ENCODE measurements at places on chromosomes 12 and 14.

- DNase-seq = no peak
Measured at GRCh38 chr14:99654235-99654985, 9.5 kb downstream of the HHIPL1 start.

DNA sequence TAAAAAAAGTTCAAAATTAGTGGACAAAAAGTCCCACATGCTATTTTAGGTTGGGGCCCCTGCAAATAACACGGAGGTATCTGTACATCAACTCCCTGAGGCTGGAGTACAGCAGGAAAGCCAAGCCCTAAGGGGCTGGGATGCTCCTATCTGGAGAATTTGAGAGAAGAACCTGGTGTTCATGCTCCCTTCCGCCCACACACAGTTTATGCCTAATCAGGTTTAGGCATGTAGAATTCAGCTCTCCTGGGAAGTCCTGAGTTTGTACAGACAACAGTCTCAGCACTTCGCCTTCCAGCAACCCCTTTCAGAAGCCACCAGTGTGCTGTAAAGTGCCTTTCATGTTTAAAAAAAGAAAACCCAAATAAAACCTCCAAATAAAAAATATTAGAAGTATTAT lies 237.3 kb upstream of the GRIP1 start:
- no peak for DNase-seq

DNA sequence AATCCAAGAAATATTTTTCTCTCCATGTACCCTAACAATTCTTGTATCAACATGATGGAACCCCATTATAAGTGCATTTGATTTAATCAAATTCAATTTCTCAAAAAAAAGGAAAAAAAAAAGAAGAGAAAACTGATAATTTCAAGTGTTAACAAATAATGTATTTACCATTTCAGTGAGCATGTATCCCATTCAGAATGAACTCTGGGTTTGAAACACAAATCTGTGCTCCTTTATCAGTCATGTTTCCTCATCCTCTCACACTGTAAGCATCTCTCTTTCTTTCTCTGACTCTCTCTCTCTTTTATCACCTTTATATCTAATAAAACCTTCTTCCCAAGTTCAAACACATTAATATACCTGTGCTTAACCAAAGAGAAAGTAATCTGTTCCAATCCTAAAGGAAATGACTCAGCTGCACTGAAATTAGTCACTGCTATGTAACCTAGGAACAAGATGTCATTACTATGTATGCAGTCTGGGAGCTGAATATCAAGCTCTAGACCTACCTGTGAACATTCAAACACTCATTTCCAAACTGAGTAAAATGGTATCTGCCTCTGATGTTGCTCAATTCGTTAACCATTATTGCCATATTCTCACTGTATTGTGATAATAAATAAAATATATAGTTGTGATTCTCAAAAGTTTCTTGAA lies 135.0 kb upstream of the LRIG3 start:
- DNase-seq = no peak

GRCh38 chr12:113136128-113136989 lies 798 bp upstream of the RASAL1 start:
- DNase-seq = peak; percentile 39

GRCh38 chr12:5257763-5258495 lies 174.0 kb upstream of the NTF3 start:
- no peak for DNase-seq

GRCh38 chr14:68695326-68695768 lies 97.5 kb downstream of the ZFP36L1 start:
- DNase-seq = peak; percentile 24

DNA sequence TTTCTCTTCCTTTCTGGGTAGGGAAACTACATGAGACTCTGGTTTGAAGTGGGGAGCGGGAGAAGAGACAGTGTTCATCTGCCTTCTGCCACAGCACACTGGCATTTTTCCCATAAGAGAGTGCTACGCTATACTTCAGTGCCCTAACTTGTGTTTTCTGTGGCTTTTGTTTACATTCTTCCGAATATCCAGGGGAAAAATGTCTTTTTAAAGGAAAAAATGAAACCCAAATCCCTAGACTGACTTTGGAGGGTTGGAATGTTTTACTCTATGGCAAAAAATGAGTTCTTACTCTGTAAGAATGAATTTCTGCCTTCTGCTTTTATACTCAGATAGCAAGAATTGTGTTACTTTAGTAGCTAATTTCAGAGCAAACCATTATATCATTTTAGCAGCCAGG lies 88.1 kb upstream of the TMEM263 start:
- DNase-seq = no peak

GRCh38 chr12:110578694-110579534 lies 4.2 kb downstream of the PPTC7 start:
- no peak for DNase-seq

- DNase-seq = no peak
Measured at GRCh38 chr14:50719911-50720759, 52.0 kb upstream of the SAV1 start.

GRCh38 chr12:68595241-68595640 lies 15.5 kb upstream of the RAP1B start:
- DNase-seq = no peak

DNA sequence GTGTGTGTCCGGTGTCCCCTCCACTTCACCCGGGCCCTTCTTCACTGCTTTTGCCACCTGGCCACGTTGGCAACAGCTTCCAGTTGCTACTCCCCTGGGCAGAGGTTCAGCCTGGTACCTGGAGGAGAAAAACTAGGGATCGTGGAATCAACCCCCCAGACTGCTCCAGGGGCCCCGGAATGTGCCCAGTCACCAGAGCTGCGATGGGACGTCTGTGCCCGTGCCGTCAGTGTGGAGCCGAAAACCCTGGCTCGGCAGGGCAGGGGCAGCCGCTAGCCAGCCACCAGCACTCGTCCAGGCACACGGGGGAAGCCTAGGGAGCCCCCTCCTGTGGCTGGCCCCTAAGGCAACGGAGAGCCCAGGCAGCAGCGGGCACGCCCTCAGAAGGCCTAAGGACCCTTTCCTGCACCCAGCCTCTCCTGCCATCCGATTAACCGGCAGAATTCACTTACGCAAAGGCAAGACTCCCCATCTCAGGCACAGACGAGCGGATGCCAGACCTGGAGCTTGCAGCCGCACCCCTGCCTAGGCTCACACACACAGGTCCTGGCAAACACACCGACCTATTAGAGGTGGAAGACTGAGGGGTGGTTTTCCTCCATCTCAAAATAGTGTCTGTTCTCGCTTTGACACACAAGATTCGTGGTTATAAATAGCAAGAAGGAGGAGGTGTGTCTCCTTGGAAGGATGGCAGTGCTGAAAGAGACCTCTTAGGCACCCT lies 62.6 kb downstream of the FBXL14 start:
- no peak for DNase-seq

- no peak for DNase-seq
Measured at GRCh38 chr12:41966001-41966400, 178.7 kb downstream of the GXYLT1 start.

DNA sequence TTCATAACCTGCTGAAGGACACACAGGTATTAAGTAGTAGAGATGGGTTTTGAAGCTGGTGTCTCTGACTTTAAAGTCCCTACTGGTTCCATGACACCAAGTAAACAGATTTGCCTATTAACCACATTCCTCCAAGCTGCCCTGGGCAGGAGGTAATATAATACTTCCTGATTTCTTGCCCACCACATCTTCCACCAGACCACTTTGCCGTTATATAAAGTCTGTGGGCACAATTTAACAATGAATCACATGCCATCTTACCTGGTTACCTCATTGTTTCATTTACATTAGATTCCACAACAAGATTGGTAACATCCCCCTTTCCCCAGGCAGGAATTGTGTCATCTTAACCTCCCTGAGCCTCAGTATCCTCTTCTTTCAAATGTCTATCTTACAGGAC lies 900 bp upstream of the LRRC23 start:
- no peak for DNase-seq

DNA sequence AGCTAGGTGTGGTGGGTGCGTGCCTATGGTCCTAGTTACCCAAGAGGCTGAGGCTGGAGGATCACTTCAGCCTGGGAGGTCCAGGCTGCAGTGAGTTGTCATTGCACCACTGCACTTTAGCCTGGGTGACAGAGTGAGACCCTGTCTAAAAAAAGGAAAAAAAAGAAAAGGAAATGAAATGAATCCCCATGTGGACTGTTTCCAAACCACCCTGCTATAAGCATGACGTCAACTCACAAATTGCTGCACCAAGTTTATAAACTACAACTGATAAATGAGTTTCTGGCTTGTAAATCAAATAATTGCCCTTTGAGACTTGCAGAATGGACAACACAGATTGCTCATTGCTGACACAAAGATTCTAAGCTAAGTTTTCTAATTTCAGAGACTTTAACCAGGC lies 51.0 kb upstream of the STK38L start:
- DNase-seq = no peak

Measured in stimulated activated CD8-positive, alpha-beta memory T cell treated with anti-CD3 and anti-CD28 coated beads, Interleukin-4, amount 100 ng/mL, for 24 hours (primary cell).